Activated CD8-positive, alpha-beta memory T cell treated with anti-CD3 and anti-CD28 coated beads, Interleukin-2, amount 10 ng/mL, durations not matched to agents 7 days and 5 days (primary cell): ENCODE measurements at places on chromosomes 16 and 17. TPM values are rescaled to one million over a fixed set of nuclear protein-coding genes. Genes with fewer than 3 reads are reported as not detected.
A peak's percentile ranks its signal among the peaks of the same experiment; 100 is the strongest.

GRCh38 chr17:42016941-42017865, at the start of gene DNAJC7:
TSS of gene DNAJC7 (minus strand) at chr17:42017439. CDS start at chr17:42017416, 23 bp downstream.
- no peaks in the 10 kb centered on the region for H3K27me3 ChIP-seq
- H3K4me3 ChIP-seq = peak within 1 kb of the TSS; percentile 93
- peak; percentile 94 for DNase-seq
- H3K36me3 ChIP-seq = peaks cover 12% of the 10 kb centered on the region
- peaks cover 62% of the 10 kb centered on the region for H3K4me1 ChIP-seq

GRCh38 chr17:11446316-11446715, 152.0 kb upstream of the DNAH9 start:
- H3K36me3 ChIP-seq = peaks cover 1% of the 10 kb centered on the region
- H3K4me3 ChIP-seq = no peak overlapping the region

DNA sequence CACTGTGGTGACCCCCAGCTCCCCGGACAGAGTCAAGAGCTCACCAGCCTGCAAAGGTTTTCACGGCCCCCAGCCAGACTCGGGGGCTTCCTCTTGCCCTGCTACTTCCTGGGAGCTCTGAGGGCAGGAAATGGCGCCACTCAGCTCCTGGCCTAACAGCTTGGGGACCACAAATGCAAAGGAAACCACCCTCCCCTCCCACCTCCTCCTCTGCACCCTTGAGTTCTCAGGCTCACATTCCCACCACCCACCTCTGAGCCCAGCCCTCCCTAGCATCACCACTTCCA, 375 bp upstream of the SPN start:
- H3K4me1 ChIP-seq = peaks cover 38% of the 10 kb centered on the region
- H3K27ac ChIP-seq = peak overlapping the region; percentile 94
- H3K27me3 ChIP-seq = no peaks in the 10 kb centered on the region
- peaks cover 44% of the 10 kb centered on the region for H3K36me3 ChIP-seq

DNA sequence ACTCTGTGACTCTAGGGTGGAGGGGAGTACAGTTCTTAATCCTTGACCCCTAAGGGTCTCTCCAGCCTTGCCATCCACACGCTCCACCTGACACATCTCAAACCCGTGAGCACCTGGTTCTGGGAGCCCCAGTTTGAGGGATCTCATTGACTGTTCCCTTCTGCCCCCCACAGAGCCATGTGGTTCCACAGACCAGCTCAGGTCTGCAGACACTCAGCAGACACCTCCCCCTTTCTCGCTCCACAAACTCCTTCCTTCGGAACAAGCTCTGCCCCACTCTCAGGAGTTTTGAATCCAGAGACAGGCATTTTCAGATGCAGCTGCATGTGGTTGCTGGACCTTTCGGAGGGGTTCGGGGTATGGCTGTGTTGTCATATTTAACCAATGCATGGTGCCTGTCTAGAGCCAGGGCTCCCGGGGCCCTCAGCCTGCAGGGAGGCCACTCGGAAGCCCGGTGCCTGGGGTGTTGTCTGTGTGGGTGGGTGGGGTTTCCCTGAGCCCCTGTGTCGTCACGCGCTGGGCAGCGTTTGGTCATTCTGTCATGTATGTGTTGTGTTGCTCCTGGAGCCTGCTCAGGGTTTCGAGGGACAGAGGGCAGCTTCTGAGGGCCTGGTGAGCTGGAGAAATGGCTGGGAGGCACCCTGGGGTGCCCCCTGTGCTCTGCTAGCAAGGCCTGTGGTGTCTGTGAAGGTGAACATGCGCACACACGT, 99.2 kb upstream of the PLCG2 start:
- DNase-seq = no peak
- peaks cover 5% of the 10 kb centered on the region for H3K36me3 ChIP-seq
- H3K4me3 ChIP-seq = no peak overlapping the region
- no peaks in the 10 kb centered on the region for H3K4me1 ChIP-seq

GRCh38 chr17:40448213-40448638, 5.0 kb downstream of the IGFBP4 start:
- peaks cover 45% of the 10 kb centered on the region for H3K4me1 ChIP-seq
- H3K36me3 ChIP-seq = peaks cover 3% of the 10 kb centered on the region
- peaks cover 8% of the 10 kb centered on the region for H3K27me3 ChIP-seq
- no peak overlapping the region for H3K4me3 ChIP-seq
- no peak for DNase-seq

GRCh38 chr17:62592341-62593099, 35.0 kb upstream of the MRC2 start:
- peaks cover 35% of the 10 kb centered on the region for H3K36me3 ChIP-seq
- no peak overlapping the region for H3K4me3 ChIP-seq
- no peaks in the 10 kb centered on the region for H3K27me3 ChIP-seq
- no peak for DNase-seq

DNA sequence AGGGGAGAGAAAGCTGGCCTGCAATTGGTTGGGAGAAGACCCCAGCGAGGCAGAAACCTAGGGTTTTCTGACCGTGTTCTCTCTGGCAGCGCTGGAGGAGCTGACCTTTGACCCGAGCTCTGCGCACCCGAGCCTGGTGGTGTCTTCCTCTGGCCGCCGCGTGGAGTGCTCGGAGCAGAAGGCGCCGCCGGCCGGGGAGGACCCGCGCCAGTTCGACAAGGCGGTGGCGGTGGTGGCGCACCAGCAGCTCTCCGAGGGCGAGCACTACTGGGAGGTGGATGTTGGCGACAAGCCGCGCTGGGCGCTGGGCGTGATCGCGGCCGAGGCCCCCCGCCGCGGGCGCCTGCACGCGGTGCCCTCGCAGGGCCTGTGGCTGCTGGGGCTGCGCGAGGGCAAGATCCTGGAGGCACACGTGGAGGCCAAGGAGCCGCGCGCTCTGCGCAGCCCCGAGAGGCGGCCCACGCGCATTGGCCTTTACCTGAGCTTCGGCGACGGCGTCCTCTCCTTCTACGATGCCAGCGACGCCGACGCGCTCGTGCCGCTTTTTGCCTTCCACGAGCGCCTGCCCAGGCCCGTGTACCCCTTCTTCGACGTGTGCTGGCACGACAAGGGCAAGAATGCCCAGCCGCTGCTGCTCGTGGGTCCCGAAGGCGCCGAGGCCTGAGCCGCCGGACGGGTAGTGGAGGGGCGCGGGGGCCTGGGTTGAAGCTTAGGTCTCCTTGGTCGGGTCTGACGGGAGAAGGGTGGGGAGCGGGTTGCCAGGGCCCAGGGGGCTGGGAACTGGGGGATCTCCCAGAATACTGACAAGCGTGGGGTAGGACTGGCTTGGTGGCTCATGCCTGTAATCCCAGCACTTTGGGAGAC, 7.4 kb upstream of the PYDC1 start:
- H3K4me3 ChIP-seq = no peak overlapping the region
- no peak for DNase-seq
- no peaks in the 10 kb centered on the region for H3K4me1 ChIP-seq
- no peak overlapping the region for H3K27ac ChIP-seq
- no peaks in the 10 kb centered on the region for H3K36me3 ChIP-seq

DNA sequence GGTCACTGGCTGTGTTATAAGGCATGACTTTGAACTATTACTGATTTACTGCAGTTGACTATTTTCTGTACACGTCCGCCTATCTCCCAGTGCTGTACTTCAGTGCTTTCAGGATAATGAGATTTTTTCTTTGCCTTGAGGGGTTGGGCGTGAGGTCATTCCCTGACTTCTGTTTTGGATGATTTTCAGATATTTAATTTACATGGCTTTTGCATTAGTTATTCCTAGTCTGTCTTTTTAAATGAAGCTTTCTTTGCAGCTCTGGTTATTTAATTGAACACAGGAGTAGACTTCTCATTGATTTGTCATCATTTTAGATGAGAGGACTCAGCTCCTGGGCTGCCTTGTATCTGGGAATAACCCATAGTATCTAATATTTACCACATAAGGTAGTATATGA, 23.7 kb downstream of the WIPF2 start:
- peaks cover 3% of the 10 kb centered on the region for H3K36me3 ChIP-seq
- H3K4me3 ChIP-seq = no peak overlapping the region
- DNase-seq = no peak
- no peak overlapping the region for H3K27ac ChIP-seq
- peaks cover 12% of the 10 kb centered on the region for H3K4me1 ChIP-seq

DNA sequence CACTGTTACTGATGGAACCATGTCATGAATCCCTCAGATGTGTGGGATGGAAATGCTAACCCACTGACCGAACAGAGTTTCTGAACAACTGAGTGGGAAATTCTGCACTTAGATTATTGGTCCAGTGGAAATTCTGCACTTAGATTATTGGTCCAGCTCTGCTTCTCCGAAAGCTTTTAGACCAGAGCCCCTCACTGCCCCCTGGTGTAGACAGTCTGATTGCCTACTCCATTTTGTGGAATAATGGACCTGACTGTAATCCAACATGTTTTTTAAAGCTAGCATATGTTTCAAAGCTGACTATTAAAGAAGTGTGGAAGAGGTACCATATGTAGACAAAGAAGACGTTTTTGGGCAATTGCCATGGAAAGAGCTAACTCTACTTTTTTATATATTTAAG, 50.3 kb upstream of the TBX2 start:
- H3K27ac ChIP-seq = no peak overlapping the region
- no peaks in the 10 kb centered on the region for H3K27me3 ChIP-seq
- no peak overlapping the region for H3K4me3 ChIP-seq
- no peaks in the 10 kb centered on the region for H3K36me3 ChIP-seq
- no peaks in the 10 kb centered on the region for H3K4me1 ChIP-seq

DNA sequence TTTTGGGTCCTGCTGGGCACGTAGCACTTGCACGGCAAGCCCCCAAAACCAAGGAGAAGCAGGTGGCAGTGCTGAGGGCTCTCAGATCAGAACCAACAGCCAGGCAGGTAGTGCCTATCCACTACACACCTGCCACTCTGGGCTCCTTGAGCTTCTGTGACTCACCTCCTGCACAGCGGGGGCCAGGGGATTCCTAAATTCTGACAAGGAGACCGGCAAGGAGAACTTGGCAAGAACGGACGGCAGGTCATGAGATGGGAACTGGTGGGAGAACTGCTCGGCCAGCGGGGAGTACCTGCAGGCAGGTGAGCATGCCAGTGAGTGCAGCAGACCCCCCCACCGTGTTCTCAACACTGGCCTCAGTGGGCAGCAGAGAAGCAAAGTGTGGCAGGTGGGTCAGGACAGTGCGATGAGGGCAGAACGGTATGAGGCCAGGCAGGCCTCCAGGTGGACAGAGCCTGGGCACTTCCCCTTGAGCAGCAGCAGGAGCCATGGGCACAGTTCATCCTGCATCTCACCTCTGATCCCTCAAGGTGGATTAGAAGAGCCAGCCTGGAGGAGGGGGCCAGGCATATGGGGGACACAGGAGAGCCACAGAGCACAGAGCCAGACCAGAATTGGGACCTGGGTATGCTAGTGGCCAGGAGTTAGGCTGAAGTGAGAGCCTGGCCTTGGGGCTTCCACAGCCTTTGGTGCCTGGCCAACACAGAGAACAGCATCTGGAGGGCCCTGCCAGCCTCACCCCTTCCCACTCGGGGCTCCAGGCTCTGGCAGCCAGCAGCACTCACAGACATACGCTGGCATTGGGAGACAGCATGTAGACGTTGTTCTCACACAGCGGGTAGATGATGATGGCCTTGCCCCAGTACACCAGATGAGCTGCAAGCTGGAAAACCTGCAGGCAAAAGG, 14.7 kb downstream of the MPG start:
- H3K27ac ChIP-seq = no peak overlapping the region
- no peak for DNase-seq
- peaks cover 3% of the 10 kb centered on the region for H3K36me3 ChIP-seq
- H3K4me1 ChIP-seq = peaks cover 4% of the 10 kb centered on the region
- no peaks in the 10 kb centered on the region for H3K27me3 ChIP-seq

GRCh38 chr16:29811170-29811895, 660 bp upstream of the PRRT2 start:
- peak overlapping the region; percentile 87 for H3K27ac ChIP-seq
- DNase-seq = peak; percentile 90
- H3K36me3 ChIP-seq = peaks cover 35% of the 10 kb centered on the region
- H3K4me3 ChIP-seq = peak overlapping the region; percentile 96

DNA sequence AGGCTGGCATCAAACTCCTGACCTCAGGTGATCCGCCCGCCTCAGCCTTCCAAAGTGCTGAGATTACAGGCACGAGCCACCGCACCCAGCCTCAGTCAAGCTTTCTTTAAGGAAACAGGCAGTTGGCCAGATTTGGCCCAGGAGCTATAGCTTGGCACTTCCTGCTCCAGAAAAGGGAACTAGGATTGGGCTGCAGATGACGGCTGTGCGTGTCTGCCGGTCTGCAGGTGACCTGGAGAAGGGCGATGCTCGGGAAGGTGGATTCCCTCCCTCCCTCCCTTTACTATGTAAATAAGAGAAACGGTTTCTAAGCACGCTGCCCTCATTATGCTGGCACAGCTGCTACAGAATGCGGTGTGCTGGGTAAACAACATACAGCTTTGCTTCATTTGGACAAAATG, 215.9 kb downstream of the RPTOR start:
- no peak overlapping the region for H3K4me3 ChIP-seq
- H3K4me1 ChIP-seq = peaks cover 77% of the 10 kb centered on the region
- DNase-seq = no peak
- H3K36me3 ChIP-seq = peaks cover 45% of the 10 kb centered on the region

GRCh38 chr17:1943436-1943831, 81.7 kb downstream of the RTN4RL1 start:
- no peaks in the 10 kb centered on the region for H3K27me3 ChIP-seq
- H3K27ac ChIP-seq = no peak overlapping the region
- H3K36me3 ChIP-seq = no peaks in the 10 kb centered on the region
- no peaks in the 10 kb centered on the region for H3K4me1 ChIP-seq
- H3K4me3 ChIP-seq = no peak overlapping the region

DNA sequence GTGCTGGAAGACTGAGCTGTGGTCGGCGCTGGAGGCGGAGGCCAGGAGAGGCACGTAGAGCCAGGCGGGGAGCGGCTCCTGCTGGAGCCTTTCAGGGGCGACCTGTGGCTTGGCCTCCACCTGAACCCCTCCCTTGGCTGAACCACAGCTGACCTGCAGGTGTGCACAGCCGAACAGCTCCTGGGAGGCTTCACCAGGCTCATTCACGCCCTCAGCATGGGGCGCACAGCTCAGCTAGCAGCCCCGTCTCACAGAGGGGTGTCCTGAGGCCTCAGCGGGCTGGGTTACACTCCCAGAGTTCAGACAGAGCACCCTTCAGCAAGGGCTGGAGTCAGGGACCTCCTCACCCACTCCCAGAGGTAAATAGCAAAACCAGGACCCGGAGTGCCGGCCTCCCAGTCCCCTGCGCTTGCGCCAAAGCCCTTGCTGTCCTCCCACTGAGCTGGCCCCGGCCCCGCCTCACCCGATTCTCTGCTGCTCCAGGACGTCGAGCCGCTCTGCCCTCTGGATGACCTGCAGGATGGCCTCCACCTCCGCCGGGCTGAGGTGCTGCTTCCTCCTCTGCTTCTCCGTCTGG, 31.7 kb downstream of the RPH3AL start:
- no peak for DNase-seq
- H3K27me3 ChIP-seq = no peaks in the 10 kb centered on the region
- no peaks in the 10 kb centered on the region for H3K36me3 ChIP-seq
- H3K4me3 ChIP-seq = no peak overlapping the region

GRCh38 chr17:75105126-75106080, 4.4 kb upstream of the ARMC7 start:
- no peak overlapping the region for H3K27ac ChIP-seq
- H3K36me3 ChIP-seq = no peaks in the 10 kb centered on the region
- no peak overlapping the region for H3K4me3 ChIP-seq
- DNase-seq = peak; percentile 54

GRCh38 chr17:19533718-19534561, at the start of gene SLC47A1:
TSS of gene SLC47A1 (plus strand) at chr17:19533854. CDS start at chr17:19533940, 86 bp downstream.
- H3K27me3 ChIP-seq = peaks cover 64% of the 10 kb centered on the region
- peaks cover 13% of the 10 kb centered on the region for H3K4me1 ChIP-seq
- H3K36me3 ChIP-seq = no peaks in the 10 kb centered on the region
- no peak within 1 kb of the TSS for H3K27ac ChIP-seq

- peak overlapping the region; percentile 91 for H3K27ac ChIP-seq
- DNase-seq = peak; percentile 82
- peak overlapping the region; percentile 4 for H3K4me3 ChIP-seq
- H3K27me3 ChIP-seq = no peaks in the 10 kb centered on the region
- peaks cover 19% of the 10 kb centered on the region for H3K36me3 ChIP-seq
Measured at GRCh38 chr16:17448640-17449638, 21.8 kb downstream of the XYLT1 start.

The CCL4L2 gene
- total RNA-seq = 22.8 TPM

The PLA2G10 gene
- not detected for total RNA-seq

The ORMDL3 gene
- total RNA-seq = 111 TPM

The LDHD gene
- not detected for total RNA-seq
